ENCODE measurements at places on chromosomes 2 and 18. TPM values are rescaled to one million over a fixed set of nuclear protein-coding genes. Genes with fewer than 3 reads are reported as not detected.

Gene GKN1
- not detected for total RNA-seq

Gene CDH19
- total RNA-seq: 3.6 TPM

Gene B4GALT6
- 5.7 TPM for total RNA-seq

Gene STK39
- total RNA-seq: 41.2 TPM

Gene ABCG8
- 0.48 TPM for total RNA-seq

Gene GATA6
- 61.3 TPM for total RNA-seq

Gene ATL2
- total RNA-seq: 54.9 TPM

Gene MRPL19
- total RNA-seq: 58.3 TPM

Gene SULT1C4
- total RNA-seq: 0.59 TPM

Gene TMEM198
- total RNA-seq: 2.9 TPM

Gene SRD5A2
- total RNA-seq: not detected

Gene SGPP2
- total RNA-seq: 96.5 TPM

Gene SLC11A1
- total RNA-seq: 1.1 TPM

Gene MSH2
- 16.5 TPM for total RNA-seq

Gene GBX2
- not detected for total RNA-seq

Gene NEURL3
- total RNA-seq: 2.5 TPM

Gene GPAT2
- 6.6 TPM for total RNA-seq

Gene INO80C
- total RNA-seq: 31.0 TPM

Gene ASPRV1
- 0.40 TPM for total RNA-seq

Gene COL6A3
- total RNA-seq: 80.9 TPM

Gene ATP6V1C2
- total RNA-seq: 1.4 TPM

Gene ZSWIM2
- total RNA-seq: not detected

Gene TXNDC2
- total RNA-seq: not detected

Gene ACVR1C
- 18.2 TPM for total RNA-seq

Gene ERFE
- total RNA-seq: 0.50 TPM

Gene IL36G
- 0.40 TPM for total RNA-seq

Gene STON1
- 2.1 TPM for total RNA-seq

Gene CPO
- not detected for total RNA-seq

Gene CRYGD
- total RNA-seq: not detected

Gene NT5C1B
- total RNA-seq: not detected

Gene MAP3K19
- not detected for total RNA-seq

Gene FBXO48
- 1.5 TPM for total RNA-seq

Gene LDAH
- 25.9 TPM for total RNA-seq

Gene SP5
- total RNA-seq: 1.2 TPM

Gene MOCOS
- 6.8 TPM for total RNA-seq

Gene CYP26B1
- 1.0 TPM for total RNA-seq

Gene TGIF1
- 80.6 TPM for total RNA-seq

Gene CACNB4
- 0.44 TPM for total RNA-seq

Gene CFAP53
- 0.16 TPM for total RNA-seq

Gene FN1
- total RNA-seq: 315 TPM

Gene KATNAL2
- 1.3 TPM for total RNA-seq

Gene SLC16A14
- 5.3 TPM for total RNA-seq

Gene HOXD4
- total RNA-seq: 1.6 TPM

Gene LIMS1
- total RNA-seq: 50.3 TPM

Gene KCNK3
- 1.2 TPM for total RNA-seq

Gene SCN7A
- 6.7 TPM for total RNA-seq

Gene RAB17
- total RNA-seq: 34.7 TPM

Gene NT5DC4
- not detected for total RNA-seq

Gene DSC1
- 0.05 TPM for total RNA-seq

Gene NEUROD1
- total RNA-seq: 1.8 TPM

Gene PDCD1
- total RNA-seq: 0.35 TPM

Gene TMEM247
- total RNA-seq: not detected

Gene ATP8B1
- 263 TPM for total RNA-seq

Gene DNER
- total RNA-seq: 0.27 TPM

Gene TRABD2A
- 158 TPM for total RNA-seq

Gene BOLL
- not detected for total RNA-seq

Gene AQP12A
- 9.0 TPM for total RNA-seq

Data from colonic mucosa (tissue), 4 donors.